ENCODE measurements at places on chromosomes 4 and X.

- no peak for DNase-seq
Measured at GRCh38 chr4:41360214-41360920, 103.6 kb downstream of the UCHL1 start.

DNA sequence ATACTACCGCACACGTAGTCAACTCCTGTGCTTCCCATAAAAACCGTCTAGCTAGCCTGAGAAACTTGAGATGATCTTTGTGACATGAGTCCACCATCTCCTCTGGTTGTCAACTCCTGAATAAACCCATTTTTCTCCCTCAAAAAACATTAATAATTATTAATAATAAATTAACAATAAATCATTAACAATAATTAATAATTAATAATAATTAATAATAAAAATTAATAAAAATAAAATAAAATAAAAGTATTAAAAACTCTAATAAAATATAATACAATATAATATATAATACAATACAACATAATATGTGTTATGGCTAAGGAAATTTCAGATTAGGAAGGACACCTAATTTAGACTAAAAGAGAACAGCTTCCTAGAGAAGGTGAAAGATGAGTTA is 20.7 kb upstream of the TMPRSS11E start:
- DNase-seq, result no peak

DNA sequence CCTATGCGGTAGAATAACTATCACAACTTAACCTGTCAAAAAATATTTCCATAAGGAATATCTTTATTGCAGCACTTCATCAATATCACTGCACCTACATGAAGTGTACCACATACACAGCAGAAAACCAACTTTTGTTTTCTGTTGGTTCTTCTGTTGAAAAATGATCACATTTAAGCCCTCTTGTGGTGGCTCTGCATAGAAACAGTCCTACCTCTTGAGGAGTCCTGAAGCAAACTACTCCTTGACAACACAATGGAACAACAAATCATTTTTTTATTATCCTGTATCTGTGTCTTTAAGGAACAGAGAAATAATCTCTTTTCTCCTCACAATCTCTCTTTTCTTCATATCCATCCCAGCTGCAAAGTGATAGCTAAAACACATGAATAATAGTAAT is 39.8 kb upstream of the ATOH1 start:
- DNase-seq, result no peak

DNA sequence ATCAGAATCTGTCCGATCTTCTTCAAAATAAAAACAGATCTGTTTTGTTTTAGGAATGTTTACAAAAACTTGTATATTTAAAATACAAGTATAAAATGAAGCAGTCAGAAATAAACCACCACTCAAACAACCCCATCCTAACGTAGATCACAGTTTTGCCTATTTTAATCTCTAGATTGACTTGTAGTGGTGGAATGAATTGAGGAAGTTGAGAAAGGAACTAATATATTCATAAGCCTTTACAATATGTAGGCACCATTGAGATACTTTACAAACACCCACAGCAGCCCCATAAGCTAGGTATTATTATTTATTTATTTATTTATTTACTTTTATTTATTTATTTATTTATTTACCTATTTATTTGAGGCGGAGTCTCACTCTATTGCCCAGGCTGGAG is 52.3 kb upstream of the KLF3 start:
- DNase-seq, result no peak

Data from epithelial cell of proximal tubule (primary cell).